ENCODE measurements at places on chromosomes 5 and 9.

DNA sequence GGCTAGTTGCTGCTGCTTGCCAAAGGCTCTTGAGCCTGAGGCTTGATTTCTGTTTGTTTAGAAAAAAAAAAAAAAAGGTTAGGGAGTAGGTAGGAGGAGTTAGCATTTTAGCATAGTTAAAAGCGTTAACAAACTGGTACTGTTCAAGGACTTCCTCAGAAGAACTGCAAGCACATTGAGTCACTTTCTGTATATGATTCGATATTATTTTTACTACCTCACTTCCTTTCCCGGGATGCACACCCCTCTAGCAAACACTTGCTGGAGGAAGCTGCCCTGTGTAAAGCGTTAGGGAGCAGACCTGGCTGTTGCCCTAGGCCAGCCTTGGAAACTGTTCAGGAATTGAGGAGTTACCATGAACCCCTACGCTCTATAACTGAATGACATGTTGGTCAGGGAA is 15.7 kb upstream of the CEP120 start:
- no peak for DNase-seq

GRCh38 chr9:32906213-32906612 is 95.2 kb downstream of the APTX start:
- no peak for DNase-seq

DNA sequence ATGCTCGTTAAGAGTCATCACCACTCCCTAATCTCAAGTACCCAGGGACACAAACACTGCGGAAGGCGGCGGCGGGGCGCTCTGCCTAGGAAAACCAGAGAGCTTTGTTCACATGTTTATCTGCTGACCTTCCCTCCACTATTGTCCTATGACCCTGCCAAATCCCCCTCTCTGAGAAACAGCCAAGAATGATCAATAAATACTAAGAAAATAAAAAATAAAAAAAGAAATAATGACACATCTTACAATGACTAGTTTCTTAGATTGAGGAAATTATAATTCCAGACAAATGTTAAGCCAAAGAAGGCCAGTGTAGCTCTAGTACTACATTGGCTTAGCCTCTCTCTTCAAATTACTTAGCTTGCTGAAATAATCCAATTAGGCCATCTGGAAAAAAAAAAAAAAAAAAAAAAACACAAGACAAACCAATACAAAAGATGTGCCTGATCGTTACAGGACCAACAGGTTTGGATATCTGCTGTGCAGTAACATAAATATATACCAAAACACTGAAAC is 58.0 kb downstream of the ANXA2R start:
- no peak for DNase-seq

GRCh38 chr9:78273761-78274160 is 23.2 kb upstream of the PSAT1 start:
- DNase-seq, result no peak

DNA sequence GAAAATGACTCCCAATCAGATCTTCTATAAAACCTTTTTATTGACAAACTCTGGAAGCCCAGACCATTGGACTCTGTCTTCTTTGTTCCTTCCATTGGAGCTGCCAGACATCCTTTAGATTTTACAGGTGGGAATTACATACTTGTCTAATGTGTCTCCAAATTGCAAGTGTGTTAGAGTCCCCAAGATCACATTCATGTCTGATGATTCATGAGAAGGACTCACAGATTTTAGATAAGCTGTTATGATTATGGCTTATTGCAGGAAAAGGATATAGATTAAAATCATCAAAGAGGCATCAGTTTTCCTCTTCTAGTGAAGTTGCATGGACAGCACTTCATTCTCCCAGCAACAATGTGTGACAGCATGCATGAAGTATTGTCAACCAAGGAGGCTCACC is 70.4 kb downstream of the MUSK start:
- no peak for DNase-seq

DNA sequence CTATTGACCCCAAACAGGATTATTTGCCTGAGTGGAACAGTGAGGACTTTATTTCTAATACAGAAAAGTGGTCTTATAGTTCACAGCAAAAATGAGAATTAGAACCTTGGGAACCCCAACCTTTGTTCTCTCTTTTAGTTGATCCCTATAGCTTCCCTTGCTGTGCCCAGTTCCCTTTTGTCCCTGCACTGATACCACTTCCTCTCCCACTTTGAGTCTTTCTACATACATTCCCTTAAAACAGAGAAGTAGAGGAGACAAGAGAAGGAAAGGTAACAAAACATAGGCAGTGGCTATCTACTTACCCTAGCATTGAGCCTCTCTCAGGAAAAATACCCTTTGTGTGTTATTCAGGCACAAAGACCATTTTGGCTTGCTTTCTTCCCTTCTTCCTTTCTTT is 246.4 kb downstream of the FAM114A2 start:
- no peak for DNase-seq

- no peak for DNase-seq
Measured at GRCh38 chr5:8577792-8578191, 708.8 kb downstream of the MTRR start.

- no peak for DNase-seq
Measured at GRCh38 chr5:75465480-75465879, 45.9 kb downstream of the CERT1 start.

GRCh38 chr5:38809388-38810359 is 36.1 kb upstream of the OSMR start:
- no peak for DNase-seq

- no peak for DNase-seq
Measured at GRCh38 chr9:76112151-76112550, 221.7 kb downstream of the PCSK5 start.

DNA sequence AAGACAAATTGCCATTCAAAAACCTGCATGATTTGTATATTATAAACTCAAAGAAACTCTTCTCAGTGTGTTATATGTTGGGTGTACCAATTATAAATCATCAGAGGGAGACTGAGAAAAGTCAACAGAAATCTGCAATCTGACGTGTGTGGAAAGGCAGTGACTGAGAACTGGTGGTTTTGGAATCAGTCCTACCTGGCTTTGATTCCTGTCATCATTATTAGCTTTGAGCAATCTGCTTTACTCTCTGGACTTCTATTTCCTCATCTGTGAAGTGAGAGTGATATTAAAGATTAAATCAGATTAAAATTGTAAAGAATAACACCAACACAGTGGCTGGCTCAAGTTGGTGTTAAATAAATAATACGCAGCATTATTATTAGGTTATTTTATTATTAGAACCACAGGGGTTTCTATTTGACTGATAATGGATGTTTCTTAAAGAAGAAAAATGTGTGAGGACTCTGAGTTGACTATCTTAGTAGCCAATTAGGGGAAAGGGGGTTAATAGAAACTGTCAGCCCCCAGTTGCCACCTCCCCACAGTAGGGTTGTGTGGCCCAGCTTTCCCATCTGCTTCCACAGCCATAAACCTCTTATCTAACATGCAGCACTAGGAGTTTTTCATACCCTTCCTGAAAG is 59.6 kb downstream of the SNCAIP start:
- no peak for DNase-seq

- no peak for DNase-seq
Measured at GRCh38 chr5:145204743-145205142, 630.4 kb downstream of the PRELID2 start.

GRCh38 chr9:134641990-134642384 is 384 bp downstream of the COL5A1 start:
- DNase-seq, result no peak

DNA sequence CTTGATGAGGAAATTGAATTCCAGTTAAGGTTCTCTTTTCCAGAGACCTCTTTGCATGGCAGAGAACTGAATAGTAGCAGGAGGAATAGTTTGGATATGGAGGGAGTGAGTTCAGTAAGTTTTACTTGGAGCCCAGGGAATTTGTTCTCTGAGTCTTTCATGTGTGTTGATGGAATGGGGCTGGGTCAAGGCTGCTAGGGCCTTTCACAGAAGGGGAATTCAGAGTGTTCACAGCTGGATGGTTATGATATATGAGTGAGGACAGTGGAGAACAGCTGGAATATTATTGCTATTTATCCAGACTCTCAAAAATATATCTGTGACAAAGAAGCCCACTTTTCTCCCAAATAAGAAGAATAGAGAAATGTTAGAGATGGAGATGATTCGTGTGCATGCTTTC is 372.8 kb downstream of the PLK2 start:
- no peak for DNase-seq

- DNase-seq, result no peak
Measured at GRCh38 chr9:120261419-120261818, 318.5 kb downstream of the CDK5RAP2 start.

DNA sequence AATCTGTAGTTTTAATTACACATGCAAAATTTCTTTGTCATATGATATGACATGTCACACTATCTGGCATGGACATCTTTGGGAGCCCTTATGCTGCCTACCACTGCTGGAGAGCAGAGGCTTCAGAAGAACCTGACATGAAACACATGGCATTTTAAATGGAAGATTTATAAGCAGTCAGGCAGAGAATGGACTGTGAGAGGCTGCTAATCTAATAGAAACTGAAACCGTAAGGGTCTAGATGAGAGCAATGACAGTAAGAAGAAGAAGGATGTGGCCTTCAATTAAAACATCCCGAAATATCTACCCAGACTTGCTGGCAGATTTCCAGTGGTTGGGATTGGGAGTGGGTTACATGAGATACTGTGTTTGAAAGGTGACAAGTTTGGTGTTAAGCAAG is 149.8 kb downstream of the MACIR start:
- DNase-seq, result no peak

DNA sequence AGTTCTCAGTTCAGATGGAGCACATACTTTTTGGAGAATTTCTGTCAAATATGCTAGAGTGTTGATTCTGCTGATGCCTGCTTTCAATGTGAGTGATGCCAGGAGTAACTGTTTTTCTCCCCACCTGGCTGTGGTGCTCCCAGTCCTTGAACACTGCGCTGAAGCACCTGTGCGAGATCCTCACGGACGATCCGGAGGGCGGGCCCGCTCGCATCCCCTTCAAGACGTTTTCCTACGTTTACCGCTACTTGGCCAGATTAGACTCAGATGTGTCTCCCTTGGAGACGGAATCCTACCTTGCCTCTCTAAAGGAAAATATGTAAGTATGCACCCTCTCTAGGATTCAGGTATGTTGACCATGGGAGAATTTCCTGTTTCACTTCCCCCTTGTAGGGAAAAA is 19.4 kb downstream of the ROPN1L start:
- DNase-seq, result no peak

DNA sequence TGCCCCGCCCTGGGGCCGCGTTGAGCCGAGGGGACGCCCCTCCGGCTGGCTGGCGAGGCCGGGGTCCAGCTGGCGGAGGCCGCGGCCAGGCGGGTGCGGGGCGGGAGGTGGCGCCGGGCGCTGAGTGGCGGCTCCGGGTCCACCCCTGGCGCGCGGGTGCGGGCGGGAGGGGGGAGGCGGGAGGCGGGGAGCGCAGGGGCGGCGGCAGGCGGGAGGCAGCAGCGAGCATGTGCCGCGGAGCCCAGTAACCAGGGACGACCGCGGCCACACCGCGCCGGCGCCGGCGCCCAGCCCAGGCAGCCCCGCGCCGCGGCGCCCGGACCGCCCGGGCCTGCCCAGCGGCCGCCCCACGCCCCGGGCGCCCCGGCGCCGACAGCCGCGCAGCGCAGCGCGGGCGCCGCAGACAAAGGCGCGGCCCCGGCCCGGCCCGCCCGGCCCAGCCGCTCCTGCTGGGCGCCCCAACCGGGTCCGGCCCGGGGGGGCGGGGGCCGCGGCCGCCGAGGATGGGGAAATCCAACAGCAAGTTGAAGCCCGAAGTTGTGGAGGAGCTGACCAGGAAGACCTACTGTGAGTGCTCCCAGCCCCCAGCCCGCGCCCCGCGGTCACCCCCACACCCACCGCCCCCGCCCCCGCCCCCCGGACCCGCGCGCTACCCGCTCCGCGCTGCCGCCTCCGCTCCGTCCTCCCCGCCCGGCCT is at the start of gene NCS1:
Gene NCS1, plus strand, starts transcription at position 244 of the 697 bp plus-strand sequence. Its CDS starts 260 bp downstream, at position 504.
- DNase-seq, result no peak

GRCh38 chr5:55429613-55430253 is 105.0 kb downstream of the PLPP1 start:
- no peak for DNase-seq
